Stimulated activated CD8-positive, alpha-beta memory T cell treated with anti-CD3 and anti-CD28 coated beads, Interleukin-15, amount 100 ng/mL, for 48 hours (primary cell): ENCODE measurements at places on chromosomes 5 and 9.

- DNase-seq: peak; percentile 35
Measured at GRCh38 chr5:149990518-149991376, 9.7 kb downstream of the TIGD6 start.

DNA sequence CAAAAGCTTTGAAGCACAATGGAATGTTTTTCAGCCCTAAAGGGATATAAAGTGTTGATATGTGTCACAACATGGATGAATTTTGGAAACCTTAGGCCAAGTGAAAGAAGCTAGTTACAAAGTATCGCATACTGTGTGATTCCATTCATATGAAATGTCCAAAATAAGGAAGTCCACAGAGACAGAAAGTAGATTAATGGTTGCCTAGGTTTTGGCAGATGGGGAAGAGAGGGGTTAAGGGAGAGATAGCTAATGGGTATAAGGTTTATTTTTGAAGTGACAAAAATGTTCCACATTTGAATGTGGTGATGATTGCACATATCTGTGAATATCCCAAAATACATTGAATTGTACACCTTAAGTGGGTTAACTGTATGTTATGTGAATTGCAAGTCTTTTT, 57.5 kb upstream of the MCCC2 start:
- DNase-seq: no peak

DNA sequence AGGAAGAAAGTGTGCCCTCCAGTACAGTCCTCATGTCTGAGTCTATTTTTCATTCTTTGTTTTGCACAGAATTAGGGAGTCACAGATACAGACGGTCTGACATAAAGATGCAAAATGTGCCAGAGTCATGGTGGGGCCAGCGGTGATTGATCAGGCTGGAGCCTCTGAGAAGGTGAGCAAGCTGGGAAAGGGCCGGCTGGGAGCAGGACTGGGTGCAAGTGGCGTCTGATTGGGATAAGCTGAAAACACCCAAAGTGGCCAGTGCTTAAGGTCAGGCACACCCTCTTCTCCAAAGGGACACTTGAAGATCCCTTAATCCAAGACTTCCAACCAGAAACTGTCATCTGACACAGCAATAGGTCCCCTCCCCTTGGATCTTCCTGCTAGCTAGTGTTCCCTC, 32.6 kb downstream of the FSTL4 start:
- no peak for DNase-seq

DNA sequence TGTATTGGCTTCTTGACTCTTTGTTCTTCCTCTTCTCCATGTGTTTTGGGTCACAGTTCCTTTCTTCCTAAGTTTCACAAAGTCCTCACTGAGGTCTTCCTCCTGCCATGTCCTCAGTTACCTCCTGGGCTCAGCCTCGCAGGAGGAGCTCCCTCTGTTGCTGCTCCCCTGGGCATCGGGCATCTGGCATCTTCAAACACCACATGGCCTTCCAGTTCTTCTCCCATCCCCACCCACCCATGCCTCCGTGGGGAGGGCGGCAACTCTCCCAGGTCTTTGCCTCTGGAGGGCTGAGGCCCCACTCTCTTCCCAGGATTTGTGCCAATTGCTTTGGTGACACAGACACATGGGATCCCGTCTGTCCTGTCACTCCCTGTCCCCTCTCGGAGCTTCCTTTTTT, 22.8 kb downstream of the MRPL36 start:
- no peak for DNase-seq

GRCh38 chr5:40221796-40222195, 457.9 kb upstream of the PTGER4 start:
- DNase-seq: no peak

GRCh38 chr9:134100040-134100439, 32.2 kb upstream of the BRD3 start:
- DNase-seq: no peak

GRCh38 chr9:134494905-134495304, 146.7 kb upstream of the COL5A1 start:
- no peak for DNase-seq

GRCh38 chr5:147510885-147511284, 1.0 kb upstream of the DPYSL3 start:
- no peak for DNase-seq

GRCh38 chr9:120001536-120001935, 578.4 kb downstream of the CDK5RAP2 start:
- no peak for DNase-seq

DNA sequence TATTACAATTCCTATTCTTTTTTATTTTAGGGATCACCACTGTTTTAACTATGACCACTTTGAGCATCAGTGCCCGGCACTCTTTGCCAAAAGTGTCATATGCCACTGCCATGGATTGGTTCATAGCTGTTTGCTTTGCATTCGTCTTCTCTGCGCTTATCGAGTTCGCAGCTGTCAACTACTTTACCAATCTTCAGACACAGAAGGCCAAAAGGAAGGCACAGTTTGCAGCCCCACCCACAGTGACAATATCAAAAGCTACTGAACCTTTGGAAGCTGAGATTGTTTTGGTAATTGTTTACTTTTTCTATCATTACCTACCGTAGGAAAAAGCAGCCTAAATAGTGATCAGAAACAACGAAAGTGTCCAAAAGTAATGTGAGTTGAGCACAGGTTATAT, 6.4 kb downstream of the GABRA6 start:
- no peak for DNase-seq

DNA sequence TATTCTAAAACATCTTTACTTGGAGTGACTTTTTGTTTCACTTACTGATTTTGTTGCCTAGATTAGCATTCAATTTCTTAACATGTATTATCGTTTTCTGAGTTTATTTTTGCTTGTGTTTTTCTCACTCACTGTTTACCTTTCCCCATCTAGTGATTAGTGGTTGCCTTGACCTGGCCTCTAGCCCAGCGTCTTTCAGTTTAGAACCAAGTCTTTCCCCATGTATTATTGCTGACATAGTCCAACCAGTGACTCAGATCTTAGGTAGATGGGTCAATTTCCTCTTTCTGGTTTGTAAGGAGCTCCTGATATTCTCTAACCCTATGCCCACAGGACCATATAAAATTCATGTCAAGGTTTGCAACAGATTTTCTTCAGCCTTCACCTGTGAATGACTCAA, 135.5 kb downstream of the PRR16 start:
- DNase-seq: no peak

DNA sequence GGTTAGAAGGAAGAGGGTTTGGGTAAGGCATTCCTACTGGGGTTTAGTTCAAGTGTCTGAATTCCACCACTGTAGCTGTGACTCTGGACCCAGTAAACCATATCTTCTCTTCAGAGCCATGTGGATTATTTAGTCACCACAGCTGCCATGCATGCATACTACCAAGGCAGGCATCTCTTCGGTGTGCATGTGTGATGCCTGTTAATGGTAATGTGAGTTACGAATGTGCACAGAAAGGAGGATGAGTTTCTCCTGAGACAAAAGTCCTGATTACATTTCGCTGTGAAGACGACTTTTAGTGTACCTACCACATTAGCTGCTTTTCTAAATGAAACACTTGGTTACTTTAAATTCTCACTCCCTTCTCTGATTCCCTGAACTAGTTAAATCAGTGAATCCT, 9.3 kb downstream of the PBX3 start:
- DNase-seq: no peak

DNA sequence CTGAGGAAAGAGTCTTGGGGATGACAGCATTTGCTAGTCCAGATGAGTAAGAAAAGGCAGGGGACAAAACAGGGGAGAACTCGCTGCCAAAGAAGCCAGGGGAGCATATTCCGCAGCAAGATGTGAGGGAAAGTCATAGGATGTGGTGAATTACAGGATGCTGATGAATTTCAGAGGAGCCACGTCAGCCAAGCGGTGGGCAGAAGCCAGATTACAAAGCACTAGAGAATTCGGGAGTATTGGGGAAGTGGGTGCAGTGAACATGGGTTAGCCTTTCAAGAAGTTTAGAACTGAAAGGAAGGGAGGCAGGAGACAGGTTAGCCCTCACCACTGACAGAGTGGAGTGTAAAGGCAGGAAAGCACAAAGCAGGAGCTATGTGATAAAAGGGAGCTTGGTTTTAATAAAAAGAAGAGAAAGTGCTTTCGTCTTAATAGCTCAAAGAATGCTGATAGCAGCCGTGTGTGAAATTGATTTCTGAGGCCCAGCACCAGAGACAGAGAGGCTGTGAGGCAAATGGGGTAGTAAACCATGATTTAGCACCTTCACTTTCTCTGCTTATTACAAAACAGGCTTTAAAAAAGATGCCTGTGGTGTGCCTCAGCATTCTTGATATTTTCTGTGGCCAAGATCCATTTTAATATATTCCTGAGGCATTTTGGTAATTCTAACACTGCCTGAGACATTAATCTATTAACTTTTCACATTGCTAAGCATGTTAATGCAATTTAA, 16.9 kb downstream of the ADAMTSL1 start:
- no peak for DNase-seq

GRCh38 chr9:25078202-25078601, 532.5 kb upstream of the IZUMO3 start:
- DNase-seq: no peak

- DNase-seq: no peak
Measured at GRCh38 chr5:99460701-99461100, 531.9 kb upstream of the CHD1 start.

DNA sequence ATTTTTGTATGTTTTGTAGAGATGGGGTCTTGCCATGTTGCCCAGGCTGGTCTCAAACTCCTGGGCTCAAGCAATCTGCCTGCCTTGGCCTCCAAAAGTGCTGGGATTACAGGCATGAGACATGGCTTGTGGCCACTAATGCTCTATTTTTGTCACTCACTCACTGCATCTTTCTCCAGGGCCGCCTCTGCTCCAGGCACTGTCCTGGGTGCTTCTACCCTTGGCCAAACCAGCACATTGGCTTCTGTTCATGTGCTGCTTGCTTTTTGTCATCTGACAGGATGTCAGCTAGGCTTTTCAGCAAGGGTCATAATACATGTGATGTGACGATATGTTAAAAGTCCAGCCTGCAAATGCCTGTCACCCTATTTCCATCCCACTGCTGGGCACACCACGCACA, 3.2 kb downstream of the ODF2 start:
- DNase-seq: no peak

GRCh38 chr9:134489621-134490408, 151.8 kb upstream of the COL5A1 start:
- no peak for DNase-seq

DNA sequence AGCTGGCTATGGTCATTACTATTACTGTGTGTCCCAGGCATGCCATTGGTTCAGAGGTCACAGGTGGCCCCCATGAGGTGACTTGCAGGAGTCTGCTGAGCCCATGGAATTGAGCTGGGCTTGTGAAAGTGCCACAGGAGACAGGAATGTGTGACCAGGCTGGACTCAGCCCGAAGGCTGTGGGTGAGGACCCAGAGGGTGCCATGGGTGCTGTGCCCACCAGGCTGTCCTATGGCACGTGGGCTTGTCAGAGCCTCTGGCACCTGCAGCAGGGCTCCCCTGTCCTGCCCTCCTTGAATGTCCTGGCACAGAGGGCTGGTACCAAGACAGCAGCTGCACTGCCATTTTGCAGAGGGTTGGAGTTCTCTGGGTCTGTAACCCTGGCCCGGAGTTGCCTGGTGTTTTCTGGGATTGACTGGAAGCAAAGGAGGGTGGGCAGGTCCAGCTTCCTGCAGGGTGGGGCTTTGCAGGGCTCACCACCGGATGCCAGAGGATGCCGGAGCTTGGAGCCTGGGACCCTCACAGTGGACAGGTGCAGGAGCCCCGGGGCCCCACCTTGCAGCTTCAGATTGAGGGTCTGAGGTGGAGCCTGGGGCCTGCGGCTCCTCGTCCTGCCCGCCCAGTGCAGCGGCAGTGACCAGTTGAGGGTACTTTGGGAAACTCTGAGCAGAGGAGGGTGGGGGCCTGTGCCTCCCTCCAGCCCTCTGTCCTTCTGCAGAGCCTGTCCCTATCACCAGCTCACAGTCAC, 14.2 kb downstream of the COL5A1 start:
- no peak for DNase-seq

- DNase-seq: no peak
Measured at GRCh38 chr5:173710528-173710927, 94.1 kb upstream of the BOD1 start.

DNA sequence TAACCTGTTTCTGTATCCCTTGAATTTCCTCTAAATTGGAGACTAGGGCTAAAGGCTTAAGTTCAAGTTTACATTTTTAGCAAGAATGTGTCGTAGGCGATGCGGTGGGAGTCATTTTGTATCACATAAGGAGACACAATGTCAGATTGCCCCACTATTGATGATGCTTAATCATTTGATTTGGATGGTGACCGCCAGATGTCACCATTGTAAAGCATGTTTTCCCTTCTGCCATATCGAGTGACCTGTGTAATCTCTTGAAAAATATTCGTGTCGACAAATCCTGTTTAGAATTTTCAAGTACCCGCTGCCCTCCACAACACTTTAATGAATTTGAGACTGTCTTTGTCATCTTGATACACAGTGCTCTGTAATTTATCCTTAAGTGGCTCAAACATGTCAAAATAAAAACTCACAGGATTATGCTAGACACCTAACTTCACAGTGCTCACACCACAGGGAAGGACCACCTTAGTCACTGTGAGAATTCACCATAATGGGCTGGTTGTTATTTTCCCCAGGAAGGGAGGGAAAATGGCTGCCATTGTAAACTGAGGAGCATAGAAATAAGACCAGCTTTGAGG, 34.5 kb upstream of the SLC46A2 start:
- DNase-seq: no peak

GRCh38 chr5:161190778-161191177, 338.8 kb upstream of the ATP10B start:
- no peak for DNase-seq

DNA sequence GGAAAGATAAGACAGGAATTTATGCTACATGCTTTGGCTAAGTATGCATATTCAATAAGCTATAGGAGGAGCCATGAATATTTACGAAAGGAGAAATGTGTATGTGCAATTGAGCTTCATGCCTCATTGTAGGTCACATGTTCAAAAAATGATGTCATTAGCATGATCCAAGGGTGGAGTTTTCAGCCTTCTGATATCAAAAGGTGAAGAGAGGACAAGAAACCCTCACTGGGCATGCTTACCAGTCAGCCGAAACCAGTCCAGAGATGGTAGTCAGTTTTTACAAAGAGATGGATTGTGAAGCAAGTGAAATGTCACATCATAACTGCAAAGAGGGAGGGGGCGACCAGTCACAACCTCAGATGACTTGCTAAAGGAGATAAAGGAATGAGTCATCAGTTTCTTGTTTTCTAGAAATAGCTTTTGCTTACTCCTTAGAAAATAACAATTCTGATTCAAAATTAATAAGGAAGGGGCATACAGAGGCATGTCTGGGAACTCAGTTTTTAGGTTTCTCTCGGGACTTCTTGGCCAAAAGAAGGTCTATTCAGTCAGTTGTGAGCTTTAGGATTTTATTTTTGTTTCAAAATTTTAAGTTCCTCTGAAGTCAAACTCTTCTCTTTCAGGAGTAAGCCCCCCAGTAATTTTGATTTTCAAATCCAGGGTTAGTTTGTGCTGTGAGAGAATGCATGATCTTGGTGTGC, 1067.8 kb upstream of the EDIL3 start:
- DNase-seq: no peak

- DNase-seq: no peak
Measured at GRCh38 chr9:22052376-22052945, 43.4 kb upstream of the CDKN2B start.
